Fibroblast of the aortic adventitia (primary cell): ENCODE measurements at places on chromosomes 13 and 19. TPM values are rescaled to one million over a fixed set of nuclear protein-coding genes. Genes with fewer than 3 reads are reported as not detected.

The FLT1 gene
- total RNA-seq: 0.36 and 1.3 TPM in 2 replicates

DNA sequence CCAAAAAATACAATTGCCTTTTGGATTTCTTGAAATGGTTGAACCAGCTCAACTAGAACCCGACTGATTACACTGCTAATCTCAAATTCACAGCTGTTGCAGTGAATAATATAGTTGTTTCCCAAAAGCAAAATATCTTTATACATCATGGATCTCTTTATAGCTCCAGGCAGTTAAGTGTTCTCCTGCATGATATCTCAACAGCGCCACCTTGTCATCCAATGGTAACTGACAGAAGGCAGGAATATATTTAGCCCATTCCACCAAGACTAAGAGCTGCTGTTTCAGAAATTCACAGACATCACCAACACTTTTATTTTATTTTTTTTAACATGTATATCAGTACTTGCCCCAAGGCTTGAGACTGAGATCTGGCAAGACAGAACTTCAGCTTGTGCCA, 1141.0 kb upstream of the PRR20A start:
- no peak for DNase-seq

GRCh38 chr19:4908781-4909155, 533 bp upstream of the UHRF1 start:
- DNase-seq: no peak

GRCh38 chr13:75839406-75839805, 203.3 kb downstream of the LMO7 start:
- DNase-seq: no peak

DNA sequence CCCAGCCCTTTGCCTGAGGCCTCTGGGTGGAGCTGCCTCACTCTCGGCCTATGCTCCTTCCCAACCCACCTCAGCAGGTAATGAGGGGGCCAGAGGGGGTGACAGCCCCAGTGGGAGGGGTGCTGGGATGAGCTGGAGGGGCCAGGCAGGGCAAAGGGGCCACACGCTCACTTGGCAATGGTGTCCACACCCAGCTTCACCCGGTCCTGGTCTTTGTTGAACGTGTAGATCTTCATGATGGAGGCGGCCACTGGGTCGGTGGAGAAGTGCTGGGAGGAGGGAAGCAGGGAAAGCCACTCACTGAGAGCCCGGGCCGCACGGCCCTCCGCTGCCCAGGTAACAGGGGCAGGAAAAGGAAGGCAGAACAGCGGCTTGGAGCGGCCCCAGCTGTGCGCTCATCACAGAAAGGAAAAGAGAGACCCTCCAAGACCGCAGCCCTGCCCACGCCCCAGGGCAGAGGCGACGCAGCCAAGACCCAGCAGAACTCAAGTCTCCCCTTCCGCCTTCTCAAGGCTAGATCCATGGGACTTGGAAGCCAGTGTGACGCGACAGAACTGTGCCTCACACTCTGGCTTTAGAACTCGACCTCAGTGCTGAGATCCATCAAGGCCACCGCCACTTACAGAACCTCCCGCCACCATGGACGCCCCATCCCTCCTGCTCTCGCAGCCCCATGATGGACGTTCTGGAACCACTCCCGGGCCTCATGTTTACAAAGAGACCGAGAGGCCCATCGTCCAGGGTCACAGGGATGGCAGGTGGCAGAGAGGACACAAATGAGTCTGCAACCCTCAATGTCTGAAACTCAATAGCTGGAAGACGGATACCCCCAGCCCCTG, 9.2 kb downstream of the UBXN6 start:
- no peak for DNase-seq
